ENCODE measurements at places on chromosomes 4 and X. TPM values are rescaled to one million over a fixed set of nuclear protein-coding genes. Genes with fewer than 3 reads are reported as not detected.

The PABPC4L gene
- not detected for total RNA-seq

The MAGIX gene
- total RNA-seq: 1.2 TPM

The FRMPD4 gene
- not detected for total RNA-seq

The PWWP3B gene
- not detected for total RNA-seq

The SLC6A14 gene
- not detected for total RNA-seq

Data from activated naive CD4-positive, alpha-beta T cell treated with anti-CD3 and anti-CD28 coated beads, Interleukin-2, amount 50 U/mL, for 72 hours (primary cell).